ENCODE measurements at places on chromosomes 12 and 14.

- DNase-seq = peak; percentile 68
Measured at GRCh38 chr14:91415794-91416743, 1.6 kb downstream of the CCDC88C start.

DNA sequence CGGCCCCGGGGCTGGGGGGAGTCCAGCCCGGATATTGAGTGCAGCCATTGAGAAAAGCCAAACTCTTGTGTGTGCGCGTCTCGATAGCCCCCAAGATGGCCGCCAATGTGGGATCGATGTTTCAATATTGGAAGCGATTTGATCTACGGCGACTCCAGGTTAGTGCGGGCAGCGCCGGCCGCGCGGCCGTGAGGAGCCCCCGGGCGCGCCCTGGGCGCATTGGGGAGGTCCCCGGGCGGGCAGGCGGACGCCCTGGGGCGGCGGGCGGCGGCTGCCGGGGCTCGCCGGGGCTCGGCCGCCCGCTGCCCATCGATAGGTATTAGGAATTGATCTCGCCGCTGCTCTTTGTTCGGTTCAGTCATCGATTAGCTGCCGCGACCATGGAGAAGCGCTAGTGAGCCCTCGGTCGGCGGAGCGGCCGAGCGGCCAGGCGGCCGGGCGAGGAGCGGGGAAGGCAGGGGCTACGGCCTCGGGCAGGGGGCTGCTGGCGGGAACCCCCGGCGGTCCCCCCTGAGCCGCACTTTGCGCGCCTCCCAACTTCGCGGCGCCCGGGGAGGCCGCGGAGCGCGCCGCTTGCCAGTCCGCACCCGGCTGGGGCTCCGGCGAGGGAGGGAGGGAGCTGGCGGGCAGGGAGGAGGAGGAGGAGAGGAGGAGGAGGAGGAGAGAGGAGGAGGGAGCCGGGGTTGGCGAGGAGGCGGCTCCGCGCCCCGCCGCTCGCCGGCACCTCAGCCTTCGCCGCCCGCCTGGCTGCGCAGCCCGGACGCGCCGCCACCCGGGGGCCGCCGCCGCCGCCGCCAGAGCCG lies 113.9 kb upstream of the MYL2 start:
- DNase-seq = peak; percentile 75

- no peak for DNase-seq
Measured at GRCh38 chr12:113808095-113808951, 157.8 kb downstream of the RBM19 start.

GRCh38 chr14:102087762-102088011 lies 843 bp upstream of the HSP90AA1 start:
- DNase-seq = no peak

DNA sequence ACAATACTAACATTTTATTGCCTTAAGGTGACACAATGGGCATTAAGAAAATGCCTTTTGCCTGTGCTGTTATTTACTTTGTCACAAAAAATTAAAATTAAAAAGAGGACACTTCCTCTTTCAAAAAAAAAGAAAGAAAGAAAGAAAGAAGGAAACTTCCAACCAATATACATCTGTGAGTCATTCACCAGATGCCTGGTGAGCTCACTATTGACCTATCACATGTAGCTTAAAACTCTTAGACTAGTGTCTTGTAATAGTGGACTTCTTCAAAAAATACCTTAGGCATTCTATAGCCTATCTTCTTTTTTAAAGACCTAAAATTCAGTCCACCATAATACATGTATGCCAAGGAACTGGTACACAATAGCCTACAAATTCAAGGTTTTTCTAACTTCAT lies 4.9 kb upstream of the SOX5 start:
- no peak for DNase-seq

DNA sequence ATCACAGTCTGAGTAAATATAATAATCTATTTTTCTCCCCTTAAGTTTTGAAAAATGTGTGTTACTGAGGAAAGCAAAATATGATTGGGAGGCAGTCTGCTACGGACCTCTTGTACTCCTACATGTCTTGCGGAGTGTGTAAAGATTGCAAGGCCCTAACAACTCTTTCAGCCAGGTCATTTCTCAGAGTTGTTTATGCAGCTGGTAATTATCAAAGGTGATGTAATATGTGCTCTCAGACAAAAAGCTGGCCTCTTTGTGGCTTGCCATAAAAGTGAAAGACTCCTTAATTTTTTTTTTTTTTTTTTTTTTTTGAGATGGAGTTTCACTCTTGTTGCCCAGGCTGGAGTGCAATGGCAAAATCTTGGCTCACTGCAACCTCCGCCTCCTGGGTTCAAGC lies 40.5 kb upstream of the MON2 start:
- no peak for DNase-seq

DNA sequence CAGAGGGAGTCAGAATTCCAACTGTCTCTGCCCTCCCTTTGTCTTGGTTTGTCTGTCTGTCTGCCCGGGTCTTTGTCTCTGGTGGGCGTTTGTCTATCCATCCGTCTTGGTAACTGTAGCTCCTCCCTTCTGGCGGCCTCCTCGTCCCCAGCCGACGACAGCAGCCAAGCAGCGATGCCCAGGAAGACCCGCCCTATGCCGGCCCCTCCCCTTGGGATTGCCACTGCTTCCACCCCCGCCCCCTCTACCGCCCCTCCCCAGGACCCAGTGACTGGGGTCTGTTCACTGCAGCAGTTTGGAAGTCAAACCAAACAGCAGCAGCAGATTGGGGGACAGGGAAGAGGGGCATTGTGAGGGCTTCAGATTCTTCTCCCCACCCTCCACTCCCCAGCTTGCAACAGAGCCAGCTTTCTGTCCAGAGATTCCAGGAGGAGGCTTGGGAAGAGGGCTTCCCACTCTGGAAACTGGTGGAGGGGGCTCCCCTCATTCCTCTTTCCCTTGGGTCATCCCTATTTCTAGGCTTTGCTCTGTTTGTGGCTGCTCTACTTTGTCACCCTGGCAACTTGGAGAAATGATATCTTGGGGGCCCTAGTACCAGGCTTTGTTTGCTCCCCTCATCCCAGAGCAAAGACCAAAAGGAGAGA lies 2.4 kb upstream of the RARG start:
- peak; percentile 91 for DNase-seq

DNA sequence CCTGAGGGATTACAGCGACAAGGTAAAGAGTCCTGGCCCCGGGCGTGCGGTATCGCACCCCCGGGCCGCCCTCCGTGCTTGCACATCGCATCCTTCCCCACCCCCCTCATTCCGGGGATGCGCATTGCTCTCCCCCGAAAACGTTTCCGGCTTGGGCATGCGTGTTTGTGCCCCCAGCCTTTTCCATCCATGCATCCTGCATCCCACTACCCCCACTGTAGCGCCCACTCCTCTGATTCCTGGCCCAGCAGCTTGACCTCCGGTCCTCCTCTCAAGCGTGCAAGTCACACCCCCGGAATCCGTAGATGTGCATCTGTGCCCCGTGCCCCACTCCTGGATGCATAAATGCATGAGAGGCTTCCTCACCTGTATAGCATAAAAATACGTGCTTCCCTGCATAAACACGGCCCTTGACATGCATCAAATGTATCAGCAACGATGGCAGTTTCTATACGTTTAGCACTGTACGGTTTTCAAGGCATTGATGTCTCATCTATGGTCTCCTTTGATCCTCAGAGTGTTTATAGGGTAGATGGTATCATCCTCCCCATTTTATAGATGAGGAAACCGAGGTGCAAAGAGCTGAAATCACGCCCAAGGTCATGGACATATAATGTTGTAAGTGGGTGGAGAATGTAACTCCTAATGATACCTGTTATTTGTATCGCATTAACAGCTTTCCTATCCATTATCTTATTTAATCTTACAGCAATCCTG lies 484 bp downstream of the RIC8B start:
- DNase-seq = no peak

GRCh38 chr14:51877810-51878209 lies 17.4 kb downstream of the GNG2 start:
- DNase-seq = no peak

DNA sequence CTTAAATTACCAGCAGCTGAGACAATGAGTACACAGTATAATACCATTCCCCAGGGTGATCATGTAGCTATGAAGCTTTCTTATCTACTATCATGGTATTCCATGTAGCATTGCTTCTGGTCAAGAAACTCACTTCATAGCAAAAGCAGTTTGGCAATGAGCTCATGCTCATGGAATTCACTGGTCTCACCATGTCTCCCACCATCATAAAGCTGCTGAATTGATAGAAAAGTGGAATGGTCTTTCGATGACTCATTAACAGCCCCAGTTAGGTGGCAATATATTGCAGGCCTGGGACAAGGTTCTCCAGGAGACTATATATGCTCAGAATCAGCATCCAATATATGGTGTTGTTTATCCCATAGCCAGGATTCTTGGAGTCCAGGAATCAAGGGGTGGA lies 553.7 kb downstream of the FOXG1 start:
- peak; percentile 82 for DNase-seq

GRCh38 chr14:77270361-77271112 lies 469 bp downstream of the NGB start:
- DNase-seq = no peak

DNA sequence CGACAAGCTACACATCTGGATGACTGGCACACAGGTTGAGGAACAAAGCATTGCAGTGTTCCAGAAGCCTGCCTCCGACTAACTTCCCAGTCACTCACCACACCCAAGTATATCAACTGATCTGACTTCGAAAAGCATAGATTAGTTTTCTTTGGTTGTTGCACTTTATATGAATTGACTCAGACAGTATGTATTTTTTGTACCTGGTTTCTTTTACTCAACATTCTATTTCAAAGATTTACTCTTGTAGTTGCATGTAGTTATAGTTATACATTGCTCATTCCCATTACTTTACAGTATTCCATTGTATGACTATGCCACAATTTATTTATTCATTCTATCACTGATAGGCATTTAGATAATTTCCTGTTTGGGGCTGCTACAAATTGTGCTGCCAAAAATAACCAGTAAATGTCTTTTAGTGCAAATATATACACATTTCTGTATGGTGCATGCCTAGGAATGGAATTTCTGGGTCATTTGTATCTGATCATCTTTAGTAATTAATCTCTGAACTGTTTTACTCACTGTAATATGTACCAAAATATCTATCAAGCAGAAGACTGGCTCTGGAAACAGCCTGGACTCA lies 17.8 kb downstream of the PLCZ1 start:
- DNase-seq = no peak

- DNase-seq = no peak
Measured at GRCh38 chr12:42135259-42135814, 9.3 kb downstream of the GXYLT1 start.

- DNase-seq = no peak
Measured at GRCh38 chr14:105470350-105471296, 4.0 kb upstream of the CRIP2 start.

GRCh38 chr12:74539261-74539660 lies 1.6 kb downstream of the ATXN7L3B start:
- peak; percentile 75 for DNase-seq

DNA sequence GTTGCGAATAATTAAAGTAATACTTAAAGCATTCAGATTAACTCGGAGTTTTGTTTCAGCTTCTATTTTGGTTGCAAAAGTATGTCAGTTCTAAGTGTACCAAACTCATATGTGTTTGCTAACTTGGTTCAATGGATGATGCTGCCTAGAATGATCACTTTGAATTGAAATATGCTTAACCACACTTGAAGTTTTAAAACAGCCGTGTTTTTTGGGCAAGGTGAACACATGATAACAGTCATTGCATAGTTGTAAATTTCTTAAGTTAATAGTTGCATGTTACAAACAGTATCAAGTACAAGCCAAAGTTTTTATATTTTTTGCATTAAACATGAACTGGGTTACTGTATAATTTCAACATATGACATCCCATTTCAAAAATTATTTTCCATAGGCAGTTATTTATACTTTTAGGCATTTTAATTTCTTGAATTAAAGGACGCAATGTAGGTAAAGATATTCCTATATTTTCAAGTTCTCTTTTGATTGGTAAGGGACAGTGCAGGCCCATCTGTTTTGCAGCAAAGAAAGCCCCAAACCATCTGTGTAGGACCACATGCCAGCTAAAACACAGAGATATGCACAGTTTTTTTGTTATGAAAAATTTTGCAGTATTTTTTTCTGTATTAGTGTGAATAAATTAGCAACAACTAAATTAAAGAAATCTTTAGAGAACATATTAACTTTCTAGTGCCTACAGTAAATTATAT lies 575.5 kb downstream of the PRKD1 start:
- DNase-seq = no peak

- peak; percentile 32 for DNase-seq
Measured at GRCh38 chr14:101249676-101250036, 311.6 kb upstream of the DIO3 start.

- DNase-seq = no peak
Measured at GRCh38 chr14:100622708-100623485, 35.7 kb upstream of the BEGAIN start.

GRCh38 chr14:90447720-90448497 lies 51.1 kb downstream of the CALM1 start:
- no peak for DNase-seq

GRCh38 chr14:48568252-48568651 lies 892.8 kb upstream of the MDGA2 start:
- DNase-seq = no peak

GRCh38 chr14:81952917-81953316 lies 419.3 kb upstream of the SEL1L start:
- DNase-seq = no peak

- DNase-seq = no peak
Measured at GRCh38 chr14:50551877-50552276, 8.1 kb upstream of the ATL1 start.

DNA sequence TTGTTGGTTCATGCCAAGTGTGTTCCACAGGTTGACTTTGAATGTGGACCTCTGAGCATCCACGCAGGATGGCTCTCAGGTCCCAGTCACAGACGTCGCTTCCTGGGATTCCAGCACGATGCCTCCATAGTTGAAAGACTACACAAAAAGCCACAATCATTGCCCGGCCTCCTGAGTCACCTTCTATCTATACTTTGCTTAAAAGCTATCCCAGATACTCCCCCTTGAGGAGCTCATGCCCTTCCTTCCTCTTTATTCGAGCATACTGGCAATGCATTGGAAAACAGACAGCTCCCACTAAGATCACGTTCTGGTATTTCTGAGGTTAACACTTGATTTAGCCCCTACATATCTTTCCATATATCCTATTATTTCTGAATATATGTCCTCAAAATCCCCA lies 40.1 kb downstream of the ZNF664 start:
- no peak for DNase-seq

DNA sequence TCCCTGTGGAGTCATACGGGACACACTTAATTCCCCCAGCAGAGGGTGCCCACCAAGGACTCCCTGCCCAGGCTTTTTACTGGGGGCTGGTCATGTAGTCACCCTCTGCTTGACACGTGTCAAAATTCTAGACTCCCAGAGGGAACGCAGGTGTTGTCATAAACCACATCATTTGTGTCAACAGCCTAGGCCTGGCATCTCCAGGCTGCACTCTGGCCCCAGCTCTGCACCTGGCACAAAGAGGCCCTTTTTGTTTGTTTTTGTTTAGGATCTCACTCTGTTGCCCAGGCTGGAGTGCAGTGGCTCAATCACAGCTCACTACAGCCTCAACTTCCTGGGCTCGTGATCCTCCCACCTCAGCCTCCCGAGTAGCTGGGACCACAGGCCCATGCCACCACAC lies 21.1 kb downstream of the BRI3BP start:
- no peak for DNase-seq
